ENCODE measurements at places on chromosomes 6 and 20.

DNA sequence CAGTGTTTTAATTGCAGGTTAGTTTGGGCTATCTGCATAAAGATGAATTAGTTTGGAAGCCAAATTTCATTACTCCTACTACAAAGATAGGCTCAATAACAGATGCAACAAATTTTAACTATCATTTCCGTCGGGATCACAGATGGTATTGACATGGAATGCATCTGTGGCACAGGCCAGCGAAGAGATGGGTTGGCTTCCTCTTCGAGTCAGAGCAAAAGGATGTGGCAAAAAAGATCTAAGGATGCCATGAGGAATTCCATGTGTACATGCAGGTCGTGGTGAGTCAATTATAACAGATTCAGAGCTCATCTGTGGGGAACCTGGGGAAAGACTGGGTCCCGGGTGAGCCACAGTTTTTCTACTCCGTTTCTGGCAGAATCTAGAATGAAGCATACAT, 83.0 kb upstream of the CITED2 start:
- no peak for DNase-seq

GRCh38 chr20:44126445-44126844, 60.5 kb downstream of the JPH2 start:
- no peak for DNase-seq

GRCh38 chr6:163309491-163310026, 105.0 kb upstream of the QKI start:
- DNase-seq, result no peak

DNA sequence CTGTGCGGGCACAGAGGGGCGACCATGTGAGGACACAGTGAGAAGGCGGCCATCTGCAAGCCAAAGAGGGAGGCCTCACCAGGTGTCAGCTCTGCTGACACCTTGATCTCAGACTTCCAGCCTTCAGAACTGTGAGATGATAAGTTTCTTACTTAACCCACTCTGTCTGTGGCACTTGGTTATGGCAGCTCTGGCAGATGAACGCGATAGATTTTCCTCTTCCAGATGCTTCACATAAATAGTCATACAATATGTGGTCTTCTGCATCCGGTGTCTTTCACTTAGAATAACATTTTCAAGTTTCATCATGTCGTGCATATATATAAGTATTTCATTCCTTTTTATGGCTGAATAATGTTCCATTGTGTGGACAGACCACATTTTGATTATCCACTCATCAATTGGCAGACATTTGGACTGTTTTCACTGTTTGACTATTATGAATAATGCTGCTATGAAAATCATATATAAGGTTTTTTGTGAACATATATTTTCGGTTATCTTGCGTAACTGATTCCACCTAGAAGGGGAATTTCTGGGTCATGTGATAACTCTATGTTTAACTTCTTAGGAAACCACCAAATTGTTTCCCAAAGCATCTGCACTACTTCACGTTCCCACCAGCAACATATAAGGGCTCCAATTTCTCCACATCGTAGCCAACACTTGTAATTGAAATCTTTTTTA, 30.2 kb downstream of the PRR18 start:
- no peak for DNase-seq

- no peak for DNase-seq
Measured at GRCh38 chr20:63945031-63945658, 11.1 kb downstream of the UCKL1 start.

DNA sequence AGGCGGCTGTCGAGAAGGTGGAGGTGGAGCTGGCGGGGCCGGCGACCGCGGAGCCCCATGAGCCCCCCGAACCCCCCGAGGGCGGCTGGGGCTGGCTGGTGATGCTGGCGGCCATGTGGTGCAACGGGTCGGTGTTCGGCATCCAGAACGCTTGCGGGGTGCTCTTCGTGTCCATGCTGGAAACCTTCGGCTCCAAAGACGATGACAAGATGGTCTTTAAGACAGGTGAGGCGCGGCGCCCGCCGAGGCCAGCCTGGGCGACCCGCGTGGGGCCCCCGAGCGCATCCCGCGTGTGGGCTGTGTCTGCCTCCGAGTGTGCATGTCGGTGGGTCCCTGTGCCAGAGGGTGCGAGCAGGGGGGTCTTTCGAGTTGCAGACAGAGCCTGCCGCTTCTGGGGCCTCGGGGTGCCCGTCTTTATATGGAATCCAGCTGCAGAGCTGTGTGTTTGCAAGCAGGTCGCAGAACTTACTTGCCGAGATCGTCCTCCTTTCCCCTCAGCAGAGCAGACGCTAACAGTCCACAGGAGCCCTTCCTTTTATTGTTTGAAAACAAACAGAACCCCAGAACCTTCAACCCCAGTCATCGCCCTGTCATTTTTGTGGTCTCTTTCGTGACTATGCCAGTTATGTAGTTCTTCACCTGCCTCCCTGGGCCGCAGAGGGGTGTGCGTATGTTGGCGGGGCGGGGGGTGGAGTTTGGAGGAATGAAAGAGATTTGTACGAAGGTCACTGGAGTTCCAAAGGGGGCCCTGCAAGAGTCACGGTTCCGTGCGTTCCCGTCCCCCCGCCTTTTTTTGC, 766 bp downstream of the SLC16A10 start:
- peak; percentile 49 for DNase-seq

DNA sequence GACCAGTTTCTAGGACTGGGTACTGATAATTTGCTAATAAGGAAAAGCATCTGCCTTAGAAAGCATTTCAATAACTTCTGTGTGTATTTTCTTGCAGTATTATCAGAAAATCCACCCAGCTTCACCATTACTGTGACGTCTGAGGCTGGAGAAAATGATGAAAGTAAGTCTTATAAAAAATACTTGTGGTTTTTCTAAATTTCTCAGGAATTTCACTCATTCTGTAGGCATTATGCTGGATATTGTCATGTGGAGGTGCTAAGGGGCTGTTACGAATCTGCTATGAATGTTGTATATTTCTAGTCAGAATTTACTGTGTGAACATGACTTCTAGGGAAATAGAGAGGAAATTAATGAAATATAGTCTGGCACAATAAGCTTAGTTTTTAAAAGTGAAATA, 8.9 kb downstream of the RWDD1 start:
- no peak for DNase-seq

- peak; percentile 48 for DNase-seq
Measured at GRCh38 chr6:164927288-164928056, 381.9 kb downstream of the C6orf118 start.

GRCh38 chr6:5204376-5204775, 56.4 kb downstream of the LYRM4 start:
- DNase-seq, result no peak

- no peak for DNase-seq
Measured at GRCh38 chr6:71977884-71978283, 91.5 kb downstream of the RIMS1 start.

DNA sequence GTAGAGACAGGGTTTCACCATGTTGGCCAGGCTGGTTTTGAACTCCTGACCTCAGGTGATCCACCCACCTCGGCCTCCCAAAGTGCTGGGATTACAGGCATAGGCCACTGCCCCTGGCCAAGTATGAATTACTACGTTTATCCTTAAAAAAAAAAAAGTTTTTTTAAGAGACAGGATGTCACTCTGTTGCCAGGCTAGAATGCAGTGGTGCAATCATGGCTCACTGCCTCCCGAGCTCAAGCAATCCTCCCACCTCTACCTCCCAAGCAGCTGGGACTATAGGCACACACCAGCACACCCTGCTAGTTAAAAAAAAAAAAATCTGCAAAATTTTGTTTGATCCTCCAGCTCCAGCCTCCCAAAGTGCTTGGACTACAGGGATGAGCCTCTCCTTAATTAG, 23.1 kb downstream of the IYD start:
- no peak for DNase-seq

DNA sequence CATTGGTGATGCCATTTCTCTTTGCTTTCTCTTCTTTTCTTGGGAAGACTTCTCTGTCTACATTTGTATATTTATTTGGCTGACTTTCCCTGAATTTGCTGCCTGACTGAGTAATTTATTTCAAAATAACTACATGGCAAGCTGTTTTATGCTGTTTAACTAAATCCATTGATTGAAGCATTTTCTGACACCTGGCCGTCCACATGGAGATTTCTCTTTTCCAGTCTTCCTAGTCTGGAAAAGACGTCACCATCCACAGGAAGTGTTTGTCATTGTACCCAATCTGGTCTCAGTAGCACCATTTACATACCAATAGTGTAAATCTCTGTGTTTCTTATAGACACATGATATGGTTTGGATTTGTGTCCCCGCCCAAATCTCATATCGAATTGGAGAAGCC, 9.2 kb upstream of the MAS1L start:
- no peak for DNase-seq

GRCh38 chr6:75643173-75643572, 41.5 kb downstream of the SENP6 start:
- DNase-seq, result no peak

DNA sequence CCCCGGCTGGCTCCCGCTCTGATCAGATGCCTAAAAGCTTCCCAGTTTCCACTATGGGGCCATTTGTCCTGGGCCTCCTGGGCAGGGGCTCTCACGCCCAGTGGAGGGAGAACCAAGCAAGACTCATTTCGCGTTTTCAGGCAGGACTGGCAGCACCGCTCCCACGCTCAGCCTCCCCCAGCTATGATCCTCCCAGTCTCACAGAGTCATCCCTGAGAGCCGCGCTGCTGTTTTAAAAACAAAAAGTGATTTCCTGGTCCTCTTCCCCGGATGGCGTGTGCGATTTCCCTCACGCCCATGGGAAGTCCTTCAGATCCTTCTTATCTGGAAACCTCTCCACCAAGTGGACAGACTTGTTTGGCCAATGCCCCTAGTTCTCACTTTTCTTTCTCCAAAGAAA, at the start of gene ADGRF5:
ADGRF5 (minus strand) TSS at position 208 of the 400 bp plus-strand sequence. CDS start 15,176 bp downstream, outside the sequence.
- DNase-seq, result no peak

DNA sequence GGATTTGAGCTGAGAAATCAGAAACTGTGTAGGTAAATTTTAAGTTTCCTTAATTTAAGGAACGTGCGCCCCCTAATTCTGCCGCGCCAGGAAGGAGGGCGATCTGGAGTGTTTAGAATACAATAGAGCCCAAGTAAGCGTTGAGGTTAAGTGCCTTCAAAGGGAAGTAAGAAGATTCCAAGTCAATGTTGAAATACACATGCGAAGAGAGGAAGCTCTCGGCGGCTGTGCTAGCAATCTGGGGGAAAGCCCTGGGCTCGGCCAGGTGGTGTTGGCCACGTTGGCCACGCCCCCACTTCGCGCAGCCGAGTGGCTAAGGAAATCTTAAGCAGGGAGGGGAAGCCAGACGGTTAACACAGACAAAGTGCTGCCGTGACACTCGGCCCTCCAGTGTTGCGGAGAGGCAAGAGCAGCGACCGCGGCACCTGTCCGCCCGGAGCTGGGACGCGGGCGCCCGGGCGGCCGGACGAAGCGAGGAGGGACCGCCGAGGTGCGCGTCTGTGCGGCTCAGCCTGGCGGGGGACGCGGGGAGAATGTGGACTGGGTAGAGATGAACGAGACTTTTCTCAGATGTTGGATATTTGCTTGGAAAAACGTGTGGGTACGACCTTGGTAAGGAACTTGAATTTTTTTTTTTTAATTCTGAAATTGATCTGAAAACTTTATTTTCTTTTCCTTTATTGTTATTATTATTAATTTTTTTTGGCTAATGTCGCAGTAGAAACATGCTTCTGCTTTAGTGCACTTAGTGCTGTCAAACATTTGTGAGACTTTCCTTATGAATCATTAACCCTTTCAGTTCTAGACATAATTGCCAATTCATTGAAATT, at the start of gene PRDM1:
PRDM1 (plus strand) TSS at position 353 of the 830 bp plus-strand sequence; CDS start at position 571, 218 bp downstream.
- DNase-seq, result peak; percentile 62

Measured in activated CD4-positive, alpha-beta T cell treated with anti-CD3 and anti-CD28 coated beads for 24 hours (primary cell).